Neuronal stem cell (in vitro differentiated cells): ENCODE measurements at places on chromosomes 1 and 21.

DNA sequence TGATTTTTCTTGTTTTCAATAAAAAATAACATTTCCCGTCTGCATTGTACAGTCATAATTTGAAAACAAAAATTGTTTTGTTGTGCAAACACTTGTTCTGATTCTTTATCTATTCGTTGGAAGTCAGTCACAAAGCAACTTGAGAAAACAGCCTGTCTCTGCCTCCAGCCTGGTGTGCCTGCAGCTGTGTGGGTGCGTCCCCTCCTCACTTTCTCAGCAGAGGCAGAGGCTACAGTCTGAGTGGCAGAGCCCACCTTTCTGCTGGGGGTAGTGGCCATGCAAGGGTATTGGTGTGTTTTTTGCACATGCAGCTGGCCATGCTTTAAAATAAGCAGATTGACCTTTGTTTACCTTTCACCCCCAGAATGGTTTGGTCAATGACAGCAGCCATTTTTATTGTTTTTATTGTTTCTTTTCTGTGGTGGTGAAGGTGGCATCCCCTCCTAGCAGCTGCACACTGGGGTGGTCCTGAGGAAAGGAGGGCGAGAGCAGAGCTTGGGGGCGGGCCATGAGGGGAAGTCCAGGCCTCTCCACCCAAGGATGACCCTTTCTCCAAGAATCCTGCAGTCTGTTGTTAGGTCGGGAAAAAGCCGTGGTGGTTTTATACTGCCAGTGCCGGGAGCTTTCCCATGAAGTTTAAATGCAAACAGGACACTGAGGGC is 159.6 kb downstream of the PCBP3 start:
- no peak for DNase-seq

- DNase-seq = no peak
Observed at GRCh38 chr1:55048453-55049270, 9.3 kb downstream of the PCSK9 start.

DNA sequence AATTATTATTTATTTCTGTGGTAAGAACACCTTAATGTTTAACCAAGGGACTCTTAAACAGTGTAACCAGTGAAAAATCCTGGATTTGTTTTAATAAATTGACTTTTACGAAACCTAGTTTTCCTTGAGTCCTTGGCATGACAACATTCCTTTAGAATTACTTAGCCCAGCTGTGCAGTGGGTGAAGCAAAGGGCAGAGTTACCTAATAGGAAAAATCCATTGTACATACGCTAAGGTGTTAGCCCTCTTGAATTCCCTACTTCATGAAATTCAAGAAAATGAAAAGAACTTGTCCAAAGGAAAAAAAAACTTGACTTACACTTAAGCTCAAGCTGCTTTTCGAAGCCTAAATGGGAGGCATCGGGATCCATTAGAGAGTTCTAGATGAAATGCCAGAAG is 852.0 kb upstream of the ADAMTS5 start:
- DNase-seq = no peak

DNA sequence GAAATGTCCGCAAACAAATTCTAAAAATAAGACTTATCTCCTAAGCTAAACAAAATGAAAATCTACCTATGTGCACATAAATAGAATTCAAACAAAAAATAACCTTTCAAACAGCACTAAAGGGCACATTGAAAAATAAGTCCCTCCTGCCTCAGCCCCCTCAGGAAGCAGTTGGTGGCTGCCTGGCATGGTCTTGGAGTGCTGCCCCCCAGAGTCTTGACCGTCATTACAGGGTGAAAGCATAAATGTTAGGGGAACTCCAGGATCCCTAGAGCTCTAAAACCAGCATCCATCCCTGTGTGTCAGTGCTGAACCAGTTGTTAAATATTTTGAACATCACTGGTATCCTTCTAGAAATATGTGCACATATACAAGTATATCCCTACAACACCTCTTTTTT is 6.5 kb upstream of the NPL start:
- DNase-seq = no peak

- DNase-seq = no peak
Observed at GRCh38 chr1:239803781-239804180, 287.9 kb upstream of the FMN2 start.

GRCh38 chr21:26962621-26963181 is 4.2 kb downstream of the ADAMTS5 start:
- DNase-seq = no peak

DNA sequence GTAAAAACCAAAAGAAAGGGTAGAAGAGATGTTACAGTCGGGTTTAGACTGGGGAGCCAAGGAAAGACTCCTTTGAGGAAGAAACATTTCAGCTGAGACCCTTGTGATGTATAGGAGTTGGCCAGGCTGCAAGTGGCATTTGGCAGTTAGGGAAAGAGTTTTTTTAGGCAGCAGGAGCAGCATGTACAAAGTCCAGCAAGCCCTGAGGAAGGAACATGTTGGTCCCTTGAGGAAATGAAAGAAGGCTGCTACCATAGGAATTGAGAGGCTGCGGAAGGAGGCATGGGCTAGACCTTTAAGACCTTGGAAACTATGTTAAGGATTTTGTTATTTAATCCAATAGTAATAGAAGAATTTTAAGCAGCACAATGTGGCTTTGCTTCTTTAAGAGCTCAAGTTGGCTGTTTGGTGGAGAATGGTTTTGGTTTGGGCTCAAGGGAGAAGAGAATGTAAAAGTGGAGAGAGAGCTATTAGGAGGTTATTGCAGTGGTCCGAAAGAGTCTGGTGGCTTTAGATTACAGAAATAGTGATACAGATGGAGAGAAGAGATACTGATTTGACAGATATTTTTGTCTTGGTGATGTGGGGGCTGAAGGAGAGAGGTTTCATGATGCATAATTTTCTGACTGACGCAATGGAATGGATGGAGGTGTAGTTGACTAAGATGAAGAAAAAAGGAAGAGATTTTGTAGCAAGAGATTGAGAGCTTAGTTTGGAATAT is 26.6 kb downstream of the SMAP2 start:
- DNase-seq = no peak

- DNase-seq = no peak
Observed at GRCh38 chr1:160801836-160802580, 6.0 kb downstream of the LY9 start.

- no peak for DNase-seq
Observed at GRCh38 chr1:112316254-112316913, 79.6 kb upstream of the CTTNBP2NL start.

GRCh38 chr1:22878626-22879025 is 94.0 kb downstream of the LACTBL1 start:
- DNase-seq = no peak
